ENCODE measurements at places on chromosomes 5 and 9.

DNA sequence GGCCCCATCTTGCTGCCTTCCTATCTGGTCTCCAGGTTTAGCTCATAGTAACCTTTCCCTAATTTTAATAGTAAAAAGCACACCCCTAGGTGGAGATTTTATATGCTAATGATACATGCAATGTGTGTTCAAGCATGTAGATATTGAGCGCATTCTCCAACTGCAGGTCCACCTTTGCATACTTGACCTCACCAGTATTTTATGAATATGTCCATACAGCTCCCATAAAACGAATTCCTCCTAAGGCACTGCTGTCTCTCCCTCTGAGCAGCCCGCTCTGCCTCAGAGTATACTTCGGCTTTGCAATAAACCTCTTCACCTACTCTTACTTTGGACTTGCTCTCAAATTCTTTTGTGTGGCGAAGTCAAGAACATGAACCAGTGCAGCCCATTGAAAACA lies 153.3 kb downstream of the RAB3C start:
- DNase-seq, result no peak

- no peak for DNase-seq
Observed at GRCh38 chr5:144549580-144549979, 378.9 kb downstream of the KCTD16 start.

DNA sequence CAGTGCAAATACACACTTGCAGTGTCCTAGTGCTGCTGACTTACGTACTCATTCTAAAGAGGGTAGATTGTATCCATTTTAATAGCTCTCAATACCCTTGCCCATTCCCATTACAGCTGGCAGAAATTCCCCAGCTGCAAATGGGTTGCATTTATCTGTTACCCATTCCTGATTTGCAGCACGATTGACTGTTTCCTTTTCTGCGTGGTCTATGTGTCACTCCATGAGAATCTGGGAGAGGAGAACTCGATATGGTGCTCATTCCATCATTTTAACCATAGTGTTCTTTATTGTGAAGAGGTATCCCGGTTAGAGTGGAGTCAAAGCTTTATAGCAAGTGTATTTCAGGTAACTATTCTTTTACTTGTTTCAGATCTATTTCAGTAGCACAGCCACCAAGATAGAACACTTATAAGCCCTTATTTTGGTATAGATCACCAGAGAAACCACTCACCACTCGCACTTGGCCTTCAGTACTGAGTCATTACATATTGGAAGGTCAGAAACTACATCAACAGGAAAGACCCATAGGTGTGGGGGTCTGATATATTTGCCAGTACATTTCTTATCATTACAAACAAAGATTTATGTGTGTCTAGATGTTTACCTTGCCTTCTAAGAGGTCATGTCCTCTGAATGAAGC lies 139.5 kb downstream of the MUSK start:
- DNase-seq, result no peak

GRCh38 chr5:63255594-63255993 lies 677.0 kb downstream of the LRRC70 start:
- no peak for DNase-seq

DNA sequence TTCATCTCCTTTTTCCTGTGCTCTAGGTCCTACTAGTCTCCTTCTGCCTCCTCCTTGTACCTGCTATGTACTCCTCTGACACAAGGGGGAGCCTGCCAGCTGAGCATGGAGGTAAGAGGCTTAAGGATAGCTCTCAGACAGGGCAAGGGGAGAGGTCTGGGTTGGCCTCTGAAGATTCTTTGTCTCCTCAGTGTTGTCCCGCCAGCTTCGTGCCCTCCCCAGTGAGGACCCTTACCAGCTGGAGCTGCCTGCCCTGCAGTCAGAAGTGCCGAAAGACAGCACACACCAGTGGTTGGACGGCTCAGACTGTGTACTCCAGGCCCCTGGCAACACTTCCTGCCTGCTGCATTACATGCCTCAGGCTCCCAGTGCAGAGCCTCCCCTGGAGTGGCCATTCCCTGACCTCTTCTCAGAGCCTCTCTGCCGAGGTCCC lies 3.8 kb downstream of the CREB3 start:
- no peak for DNase-seq

All from stimulated activated CD4-positive, alpha-beta T cell treated with anti-CD3 and anti-CD28 coated beads, Interleukin-1b, Interleukin-23, amount 100 ng/mL, for 1 hour (primary cell).